Peyer's patch (tissue), 4 donors: ENCODE measurements at places on chromosomes 12 and 14.
A peak's percentile ranks its signal among the peaks of the same experiment; 100 is the strongest.

- no peak for DNase-seq
Measured at GRCh38 chr14:61838661-61839245, 76.5 kb downstream of the SNAPC1 start.

GRCh38 chr12:6533653-6533922 lies 729 bp upstream of the GAPDH start:
- peak; percentile 41 for DNase-seq

GRCh38 chr14:100406505-100407131 lies 83.5 kb downstream of the SLC25A47 start:
- no peak for DNase-seq

- DNase-seq, result no peak
Measured at GRCh38 chr12:52181746-52182145, 10.1 kb downstream of the KRT80 start.

DNA sequence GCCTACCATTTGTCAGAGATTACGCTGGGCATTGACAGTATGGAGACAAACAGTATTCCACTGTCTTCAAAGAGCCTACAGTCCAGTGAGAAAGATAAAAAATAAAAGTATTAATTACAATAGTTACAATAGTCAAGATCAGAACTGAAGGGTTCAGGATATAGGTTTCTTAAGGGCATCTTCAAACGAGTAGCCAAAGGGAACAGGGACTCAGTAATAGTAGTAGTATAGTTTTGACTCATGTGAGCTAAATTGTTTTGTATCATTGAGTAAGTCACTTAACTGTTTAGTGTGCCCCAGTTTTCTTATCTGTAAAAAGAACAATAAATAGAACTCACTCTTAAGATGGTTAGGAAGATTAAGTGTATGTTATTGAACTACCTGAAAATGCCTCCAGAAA lies 123.6 kb downstream of the METTL25 start:
- DNase-seq, result no peak

DNA sequence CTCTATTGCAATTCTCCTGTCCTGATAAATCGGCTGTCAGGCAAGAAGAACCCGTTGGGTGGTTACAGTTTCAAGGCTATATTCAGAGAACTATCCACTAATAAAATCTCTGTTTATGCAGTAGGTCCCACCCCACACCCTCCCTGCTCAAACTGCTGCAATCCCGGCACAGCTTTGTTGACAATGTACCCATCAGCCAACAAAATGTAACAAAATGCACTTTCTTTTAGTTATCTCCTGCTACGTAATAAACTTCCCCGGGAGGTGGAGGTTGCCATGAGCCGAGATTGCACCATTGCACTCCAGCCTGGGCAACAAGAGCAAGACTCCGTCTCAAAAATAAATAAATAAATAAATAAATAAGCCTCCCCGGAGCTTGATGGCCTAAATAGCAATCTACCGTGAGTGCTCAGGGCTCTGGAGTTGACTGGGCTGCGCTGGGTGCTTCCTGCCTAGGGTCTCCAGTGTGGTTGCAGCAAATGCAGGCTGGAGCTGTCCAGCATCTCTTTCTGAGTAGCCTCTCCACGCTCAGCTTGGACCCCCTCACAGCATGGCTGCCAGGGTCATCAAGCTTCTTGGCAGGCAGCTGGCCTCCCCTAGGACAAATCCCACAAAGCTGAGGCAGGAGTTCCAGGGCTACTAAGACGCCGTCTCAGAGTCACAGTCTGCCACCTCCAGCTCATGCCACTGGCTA lies 43.2 kb upstream of the FBRSL1 start:
- no peak for DNase-seq

DNA sequence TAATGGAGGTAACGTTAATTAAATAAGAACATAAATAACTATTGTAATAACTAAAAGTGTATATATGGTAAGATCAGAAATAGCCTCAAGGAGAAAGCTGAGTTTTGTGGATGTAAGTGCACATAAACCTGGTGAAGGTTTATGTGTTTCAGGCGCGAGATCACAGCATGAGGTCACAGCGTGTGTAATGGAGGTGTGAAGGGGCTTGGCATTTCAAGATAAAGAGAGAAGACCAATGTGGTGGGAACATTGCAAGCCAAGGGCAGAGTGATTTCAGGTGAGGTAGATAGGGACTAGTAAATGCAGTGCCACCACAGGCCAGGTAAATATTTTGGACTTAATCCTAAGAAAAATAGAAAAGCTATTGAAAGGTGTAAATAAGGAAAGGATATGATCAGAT lies 21.7 kb upstream of the KICS2 start:
- DNase-seq, result no peak

- no peak for DNase-seq
Measured at GRCh38 chr12:114400361-114400811, 5.6 kb downstream of the TBX5 start.

- no peak for DNase-seq
Measured at GRCh38 chr12:32198555-32198954, 91.9 kb downstream of the BICD1 start.

DNA sequence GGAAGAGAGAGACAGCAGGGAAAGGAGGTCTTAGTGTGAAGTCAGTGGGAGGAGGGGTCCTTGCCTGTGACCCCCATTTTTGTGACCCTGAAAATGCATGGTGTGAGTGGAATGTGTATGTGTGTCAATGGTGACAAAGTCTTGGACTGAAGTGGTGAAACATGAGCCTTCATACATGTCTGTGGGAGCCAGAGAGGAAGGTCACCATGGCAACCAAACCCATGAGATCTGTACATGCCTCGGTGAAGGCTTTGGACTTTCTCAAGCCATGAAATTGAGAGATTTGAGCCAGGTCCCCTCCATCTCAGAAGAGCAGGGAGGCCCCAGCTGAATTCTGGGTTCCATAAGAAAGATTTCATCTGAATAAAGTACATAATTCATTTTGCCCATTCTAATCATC lies 108.7 kb downstream of the TTC8 start:
- no peak for DNase-seq

DNA sequence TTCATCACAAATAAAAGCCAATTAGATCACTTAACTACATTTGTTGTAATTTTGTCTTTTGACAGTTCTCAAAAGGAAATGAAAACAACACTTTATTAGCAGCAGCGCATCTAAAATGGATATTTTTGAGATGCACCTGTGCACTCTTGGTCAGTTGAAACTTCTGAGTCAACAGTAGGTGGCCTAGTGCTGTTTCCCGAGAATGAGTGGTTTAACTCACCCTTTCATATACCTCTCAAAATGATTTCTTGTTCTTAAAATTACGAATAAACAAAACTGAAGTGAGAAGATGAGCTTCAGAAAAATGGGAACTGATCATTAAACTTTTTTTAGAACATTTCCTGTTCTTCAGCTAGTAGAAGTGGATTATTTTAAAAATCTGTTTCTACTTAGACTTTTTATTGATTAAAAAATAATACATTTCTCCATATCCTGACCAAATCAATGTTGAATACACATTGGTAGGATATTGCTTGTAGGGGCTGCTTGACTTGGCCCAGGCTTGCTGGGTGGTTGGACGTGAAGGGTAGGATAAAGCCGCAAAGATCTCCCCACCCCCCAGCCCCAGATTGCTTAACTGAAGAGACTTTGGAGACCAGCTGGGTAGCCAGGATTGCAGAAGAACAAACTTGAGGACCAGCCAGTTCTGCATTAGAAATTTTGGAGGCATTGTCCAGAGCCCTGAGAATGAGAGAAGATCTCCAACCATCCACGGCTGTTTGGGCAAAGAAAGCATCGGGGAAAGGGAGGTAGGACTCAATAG lies 22.3 kb upstream of the STK38L start:
- no peak for DNase-seq

DNA sequence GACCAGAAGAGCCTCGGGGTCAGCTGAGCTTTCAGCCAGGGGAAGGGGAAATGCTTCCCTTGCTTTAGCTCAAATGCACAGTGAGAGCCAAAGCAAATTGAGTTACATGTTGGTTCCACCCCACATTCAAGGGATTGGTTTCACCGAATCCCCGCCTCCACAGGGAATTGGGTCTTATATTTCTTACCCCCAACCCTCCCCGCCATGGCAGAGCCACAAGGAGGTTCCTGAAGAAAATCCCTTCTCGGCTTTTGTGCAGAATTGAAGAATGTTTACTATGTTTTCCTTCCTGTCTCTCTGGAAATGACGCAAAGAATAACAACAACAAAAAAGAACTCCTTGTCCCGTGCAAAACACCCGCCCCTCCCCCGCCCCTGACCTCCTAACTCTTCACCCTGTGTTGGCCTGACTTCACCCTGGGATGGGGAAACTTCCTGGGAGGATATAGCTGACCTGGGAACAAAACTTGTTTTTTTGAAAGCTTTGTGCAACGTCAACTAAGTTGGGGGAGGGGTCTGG lies 21.9 kb upstream of the CIPC start:
- DNase-seq, result no peak

DNA sequence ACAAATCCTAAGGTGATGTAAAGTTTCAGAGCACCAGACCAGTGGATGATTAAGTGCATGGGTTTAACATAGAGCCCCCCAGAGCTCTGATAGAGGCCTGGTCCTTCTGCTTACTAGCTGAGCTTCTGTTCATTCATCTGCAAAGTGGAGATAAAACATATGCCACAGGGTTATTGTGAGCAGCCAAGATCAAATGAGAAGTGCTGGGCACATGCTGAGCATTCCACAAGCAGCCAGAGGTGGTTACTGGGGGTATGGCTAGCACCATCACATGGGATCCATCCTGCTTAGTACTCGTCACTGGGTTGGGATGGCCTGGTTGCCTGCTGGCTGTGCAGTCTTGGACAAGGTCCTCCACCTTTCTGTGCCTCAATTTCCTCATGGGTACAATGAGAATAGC lies 18.0 kb upstream of the SMUG1 start:
- DNase-seq, result no peak

DNA sequence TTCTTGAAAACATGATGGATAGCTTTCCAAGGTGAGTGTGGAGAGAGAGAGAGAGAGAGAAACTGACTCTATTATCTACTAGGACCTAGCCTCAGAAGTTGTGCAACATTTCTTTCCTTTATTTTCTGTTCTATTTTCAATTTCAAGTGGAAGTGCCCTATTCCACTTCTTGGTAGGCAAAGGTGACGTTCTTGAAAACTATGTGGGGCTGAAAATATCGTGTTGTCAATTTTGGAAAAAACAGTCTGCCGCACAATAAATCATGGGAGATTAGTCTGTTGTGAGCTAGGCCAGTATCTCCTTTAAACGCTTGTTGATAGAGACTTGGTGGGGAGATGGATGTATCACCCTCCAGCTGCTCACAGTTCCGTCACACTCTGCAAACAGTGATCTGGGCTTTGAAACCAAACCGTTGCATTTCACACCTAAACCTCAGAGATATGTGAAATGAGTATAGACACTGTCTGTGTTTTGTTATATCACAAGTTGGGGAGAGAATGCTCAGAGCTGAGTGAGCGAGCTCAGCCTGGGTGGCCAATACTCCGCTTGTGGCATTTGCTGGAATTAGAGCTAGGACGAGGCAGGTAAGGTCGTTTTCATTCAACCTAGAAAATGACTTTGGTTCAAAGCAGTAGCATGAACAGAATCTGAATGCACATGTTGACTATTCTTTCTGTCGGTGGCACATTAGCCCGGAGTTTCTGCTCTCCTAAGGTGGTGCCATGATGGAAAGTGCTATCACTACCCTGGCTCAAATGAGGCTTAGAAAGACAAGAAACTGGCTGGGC lies 75.1 kb upstream of the ST8SIA1 start:
- no peak for DNase-seq

- no peak for DNase-seq
Measured at GRCh38 chr14:38490273-38490672, 234.4 kb upstream of the CLEC14A start.

GRCh38 chr12:122371475-122372045 lies 50.9 kb downstream of the CLIP1 start:
- no peak for DNase-seq

GRCh38 chr14:39974036-39974435 lies 541.8 kb upstream of the FBXO33 start:
- DNase-seq, result no peak

- DNase-seq, result no peak
Measured at GRCh38 chr14:100765296-100765695, 38.6 kb downstream of the DLK1 start.

DNA sequence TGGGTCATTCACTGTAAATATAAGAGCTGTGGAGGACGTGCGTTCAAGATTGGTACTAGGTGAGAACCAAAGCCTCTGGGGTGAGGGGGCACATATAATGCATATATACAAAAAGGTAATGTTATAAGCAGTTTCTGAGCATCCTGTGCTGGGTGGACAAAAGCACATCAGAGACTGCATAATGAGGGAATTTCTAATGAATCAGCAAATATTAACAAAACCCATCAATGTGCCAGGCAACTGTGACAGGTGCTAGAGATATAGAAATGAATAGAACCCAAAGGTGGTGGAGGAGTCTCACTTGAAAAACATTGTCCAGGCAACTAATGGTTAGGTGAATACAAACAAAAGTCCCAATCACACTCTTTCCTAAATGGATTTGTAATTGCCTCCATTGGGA lies 74.7 kb downstream of the GPR65 start:
- no peak for DNase-seq

DNA sequence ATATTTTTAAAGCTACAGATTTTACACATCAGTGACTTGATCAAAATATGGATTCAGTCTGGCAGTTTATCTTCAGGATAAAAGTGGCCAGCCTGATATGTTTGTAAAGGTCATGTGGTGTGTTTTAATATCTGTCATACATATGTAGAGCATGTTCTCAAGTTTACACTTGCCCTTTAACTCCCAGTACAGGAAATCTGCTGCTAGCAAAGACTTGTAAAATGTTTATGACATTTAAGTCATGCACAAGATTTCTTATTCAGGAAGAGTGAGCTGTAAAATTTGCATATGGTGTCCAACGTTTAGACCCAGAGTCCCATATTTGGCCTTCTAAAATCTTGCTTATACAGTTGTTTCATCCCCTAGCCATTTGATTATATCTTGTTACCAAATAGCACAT lies 197.5 kb upstream of the FLRT2 start:
- no peak for DNase-seq

GRCh38 chr12:94714378-94715114 lies 64.2 kb upstream of the TMCC3 start:
- DNase-seq, result no peak

DNA sequence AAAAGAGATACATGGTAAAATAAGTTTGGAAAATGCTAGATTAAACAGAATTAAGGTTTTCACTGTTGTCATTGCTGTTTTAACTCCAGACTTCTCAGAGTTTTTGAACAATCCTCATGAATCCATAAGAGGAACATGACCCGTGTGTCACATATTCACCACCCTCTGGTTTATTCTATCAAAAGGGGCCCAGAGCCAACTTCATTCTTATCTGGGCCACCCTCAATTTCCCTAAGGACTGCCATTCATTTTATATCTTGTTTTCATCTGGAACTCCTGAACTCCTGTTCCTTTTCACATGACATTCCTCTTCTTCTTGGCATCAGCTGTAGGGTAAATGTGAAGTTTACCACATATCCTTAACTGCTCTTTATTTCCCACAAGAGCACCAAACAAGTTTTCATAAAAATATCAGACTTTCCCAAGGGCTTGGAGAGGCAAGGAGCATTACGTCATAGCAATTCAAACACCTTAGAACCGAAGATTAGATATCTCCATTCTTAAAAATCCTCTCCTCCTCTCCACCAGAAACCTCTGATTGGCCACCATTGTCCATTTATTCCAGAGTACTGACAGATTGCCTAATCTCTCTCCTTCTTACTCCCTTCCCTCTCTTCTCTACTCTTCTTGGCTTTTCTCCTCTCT lies 225.2 kb downstream of the SEC23A start:
- no peak for DNase-seq
